ENCODE measurements at places on chromosomes 16 and 17. TPM values are rescaled to one million over a fixed set of nuclear protein-coding genes. Genes with fewer than 3 reads are reported as not detected.

TGFB1I1 gene
- 132 TPM for total RNA-seq

CCL14 gene
- total RNA-seq, result not detected

CNTD1 gene
- total RNA-seq, result not detected

C17orf50 gene
- total RNA-seq, result not detected

ADAP2 gene
- total RNA-seq, result 2.8 TPM

SCGB1C2 gene
- not detected for total RNA-seq

AATK gene
- total RNA-seq, result 0.08 TPM

ERBB2 gene
- 53.5 TPM for total RNA-seq

OR2C1 gene
- total RNA-seq, result not detected

ZNF385C gene
- not detected for total RNA-seq

NPIPA1 gene
- total RNA-seq, result 36.6 TPM

SEPTIN1 gene
- 0.32 TPM for total RNA-seq

NGFR gene
- 0.26 TPM for total RNA-seq
